ENCODE measurements at places on chromosomes 4 and X.

GRCh38 chrX:141928432-141928831 is 24.7 kb downstream of the MAGEC1 start:
- no peak for DNase-seq

DNA sequence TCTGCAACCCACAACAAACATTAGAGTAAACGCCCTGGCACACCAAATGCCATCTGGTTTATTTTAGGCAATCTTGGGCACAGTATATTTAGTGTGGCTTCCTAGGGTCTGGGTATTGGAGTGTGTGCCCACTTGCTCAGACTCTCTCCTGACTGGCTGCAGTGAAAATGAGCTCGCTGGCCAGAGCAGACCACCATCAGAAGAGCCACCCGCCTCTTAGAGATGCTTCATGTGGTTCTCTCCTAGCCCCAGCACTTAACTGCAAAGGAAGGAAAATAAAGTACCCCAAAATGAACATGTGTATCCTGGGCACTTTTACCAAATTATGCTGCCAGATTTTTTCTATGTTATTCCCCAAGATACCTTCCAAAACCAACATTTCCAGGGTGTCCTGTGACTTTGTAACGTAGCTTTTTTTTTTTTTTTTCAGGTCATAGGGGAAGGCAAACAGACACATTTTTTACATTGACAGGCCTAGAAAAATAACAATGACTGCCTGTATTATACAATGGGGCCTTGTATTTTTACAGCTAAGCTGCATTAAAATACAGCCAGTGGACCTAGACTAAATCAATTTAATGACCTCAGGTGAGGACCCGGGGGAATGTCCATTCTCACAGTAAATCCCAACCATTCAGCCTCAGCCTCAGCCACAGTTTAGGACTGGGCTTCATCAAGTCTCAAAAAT is 193.7 kb downstream of the RASL11B start:
- DNase-seq, result no peak

GRCh38 chr4:104906276-104906675 is 240.4 kb upstream of the TET2 start:
- DNase-seq, result no peak

GRCh38 chrX:1582686-1583437 is 8.5 kb upstream of the AKAP17A start:
- DNase-seq, result peak; percentile 34

- DNase-seq, result no peak
These were observed 92.8 kb upstream of the UCP1 start for GRCh38 chr4:140661550-140661949.

DNA sequence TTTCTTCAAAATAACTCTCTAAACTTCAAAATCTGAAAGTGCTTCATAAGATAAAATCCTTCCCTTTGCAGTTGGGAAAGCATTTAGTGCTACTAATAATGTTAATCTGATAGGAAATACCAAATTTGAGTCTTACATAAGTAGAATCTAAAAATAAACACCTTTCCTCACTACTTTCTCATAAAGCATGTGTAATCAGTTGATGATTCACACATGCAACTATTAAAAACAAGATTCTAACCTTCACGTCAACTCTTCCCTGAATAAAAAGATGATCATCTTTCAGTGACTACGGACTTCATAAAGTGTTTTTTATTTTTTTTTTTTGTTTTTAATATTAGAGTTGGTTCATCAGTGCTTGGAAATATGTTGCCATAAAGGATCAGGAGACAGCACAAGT is 172.6 kb downstream of the ACTRT1 start:
- no peak for DNase-seq

DNA sequence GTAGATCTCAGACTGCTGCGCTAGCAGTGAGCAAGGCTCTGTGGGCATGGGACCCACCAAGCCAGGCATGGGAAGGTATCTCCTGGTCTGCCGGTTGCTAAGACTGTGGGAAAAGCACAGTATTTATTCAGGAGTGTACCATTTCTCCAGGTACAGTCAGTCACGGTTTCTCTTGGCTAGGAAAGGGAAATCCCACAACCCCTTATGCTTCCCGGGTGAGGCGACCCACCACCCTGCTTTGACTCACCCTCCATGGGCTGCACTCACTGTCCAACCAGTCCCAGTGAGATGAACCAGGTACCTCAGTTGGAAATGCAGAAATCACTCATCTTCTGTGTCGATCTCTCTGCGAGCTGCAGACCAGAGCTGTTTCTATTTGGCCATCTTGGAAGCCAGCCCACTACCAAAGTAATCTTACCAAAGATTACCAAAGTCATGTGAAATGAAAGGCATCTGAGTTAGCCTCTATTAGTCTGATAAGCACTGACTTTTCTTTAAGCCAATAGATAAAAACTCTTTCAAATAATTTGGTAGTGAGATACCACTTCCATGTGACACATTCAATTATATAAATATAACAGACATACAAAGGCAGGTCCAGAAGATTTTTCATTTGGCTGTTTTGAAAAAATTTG is 8.5 kb upstream of the HTN1 start:
- DNase-seq, result no peak

DNA sequence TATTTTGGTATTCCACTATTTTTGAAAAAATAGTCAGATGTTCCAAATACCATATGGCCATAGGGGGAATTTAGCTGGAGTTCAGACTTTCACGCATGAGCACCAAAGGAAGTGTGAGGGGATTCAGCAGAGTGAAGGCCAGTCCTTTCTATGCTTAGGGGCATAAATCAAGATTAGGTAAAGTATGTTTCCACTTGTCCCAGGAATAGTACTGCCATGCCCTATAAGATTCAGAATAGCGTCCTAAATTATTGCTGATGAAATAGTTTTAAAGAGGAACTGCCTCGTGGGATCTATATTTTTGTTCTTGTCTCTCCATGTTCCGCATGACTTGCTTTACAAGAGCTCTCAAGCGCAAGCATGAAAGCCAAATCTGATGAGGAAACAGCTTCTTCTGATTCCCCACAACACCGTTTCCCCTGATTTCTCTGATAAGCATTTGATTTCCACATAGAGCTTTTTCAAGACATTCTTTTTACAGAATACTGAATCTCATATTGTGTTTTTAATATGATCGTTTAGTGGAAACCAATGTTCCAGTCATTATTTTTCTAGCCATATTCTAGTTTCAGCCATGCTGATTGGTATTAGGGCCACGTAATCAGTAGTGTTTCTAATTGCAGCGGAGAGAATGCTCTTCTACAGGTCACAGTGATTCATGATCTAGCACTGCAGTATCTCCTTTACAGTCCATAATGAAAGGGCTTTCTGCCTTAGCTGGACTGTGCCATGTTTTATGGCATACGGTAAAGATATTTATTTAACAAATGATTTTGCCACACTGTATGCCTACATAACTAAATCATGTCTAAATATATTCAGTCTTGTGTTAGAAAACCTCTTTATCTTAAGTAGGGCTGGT is 492.3 kb downstream of the CENPC start:
- no peak for DNase-seq

DNA sequence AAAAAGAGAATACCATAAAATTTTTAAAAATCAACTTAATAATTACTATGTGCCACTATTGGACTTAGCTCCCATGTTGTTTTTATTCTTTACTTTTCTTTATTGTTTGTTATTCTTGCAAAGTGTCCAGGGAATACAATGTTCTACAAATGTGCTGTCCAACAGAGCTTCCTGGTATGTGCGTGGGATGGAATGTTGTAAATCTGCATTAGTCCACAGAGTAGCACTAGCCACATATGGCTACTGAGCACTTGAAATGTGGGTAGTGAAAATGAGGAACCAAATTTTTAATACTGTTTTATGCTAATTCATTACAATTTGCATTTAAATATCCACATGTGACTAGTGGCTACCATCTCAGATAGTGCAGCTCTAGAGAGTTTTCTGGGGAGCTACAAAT is 14.3 kb upstream of the CORIN start:
- DNase-seq, result no peak

GRCh38 chr4:109990261-109991257 is 77.9 kb downstream of the EGF start:
- no peak for DNase-seq

DNA sequence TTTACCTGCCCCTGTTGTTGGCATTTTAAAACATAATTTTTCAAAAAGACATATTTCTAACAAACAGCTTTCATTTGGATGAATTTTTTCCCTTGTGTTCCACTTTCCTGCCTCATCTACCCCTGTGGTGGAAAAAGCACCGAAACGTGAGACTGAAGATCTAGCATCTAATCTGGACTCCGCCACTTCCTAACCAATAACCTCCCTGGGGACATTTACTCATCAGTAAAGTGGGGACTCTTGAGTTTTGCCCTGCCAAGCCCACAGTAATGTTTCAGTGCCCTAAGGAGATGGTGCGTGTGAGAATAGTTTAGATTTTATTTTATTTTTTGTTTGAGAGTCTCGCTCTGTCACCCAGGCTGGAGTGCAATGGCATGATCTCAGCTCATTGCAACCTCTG is 56.7 kb downstream of the ADGRG2 start:
- DNase-seq, result no peak

GRCh38 chr4:99574530-99575324 is at the start of gene MTTP:
MTTP (plus strand) TSS chr4:99574824; CDS start chr4:99574910, 86 bp downstream.
- no peak for DNase-seq

- DNase-seq, result no peak
These were observed 77.9 kb upstream of the ANKRD50 start for GRCh38 chr4:124790471-124790870.
